Activated CD4-positive, alpha-beta T cell treated with anti-CD3 and anti-CD28 coated beads, Interleukin-2, amount 10 ng/mL, durations not matched to agents 24 days and 14 days (primary cell): ENCODE measurements at places on chromosomes 3 and 15. TPM values are rescaled to one million over a fixed set of nuclear protein-coding genes. Genes with fewer than 3 reads are reported as not detected.

ADGRG7 gene
- total RNA-seq = not detected in 2 replicates

LYSMD4 gene
- 6.4 and 6.6 TPM in 2 replicates for total RNA-seq

GRCh38 chr3:51332156-51332555 lies 52.9 kb upstream of the MANF start:
- no peak for DNase-seq

NOX5 gene
- not detected in 2 replicates for total RNA-seq

CALML4 gene
- 14.6 and 16.5 TPM in 2 replicates for total RNA-seq

DNA sequence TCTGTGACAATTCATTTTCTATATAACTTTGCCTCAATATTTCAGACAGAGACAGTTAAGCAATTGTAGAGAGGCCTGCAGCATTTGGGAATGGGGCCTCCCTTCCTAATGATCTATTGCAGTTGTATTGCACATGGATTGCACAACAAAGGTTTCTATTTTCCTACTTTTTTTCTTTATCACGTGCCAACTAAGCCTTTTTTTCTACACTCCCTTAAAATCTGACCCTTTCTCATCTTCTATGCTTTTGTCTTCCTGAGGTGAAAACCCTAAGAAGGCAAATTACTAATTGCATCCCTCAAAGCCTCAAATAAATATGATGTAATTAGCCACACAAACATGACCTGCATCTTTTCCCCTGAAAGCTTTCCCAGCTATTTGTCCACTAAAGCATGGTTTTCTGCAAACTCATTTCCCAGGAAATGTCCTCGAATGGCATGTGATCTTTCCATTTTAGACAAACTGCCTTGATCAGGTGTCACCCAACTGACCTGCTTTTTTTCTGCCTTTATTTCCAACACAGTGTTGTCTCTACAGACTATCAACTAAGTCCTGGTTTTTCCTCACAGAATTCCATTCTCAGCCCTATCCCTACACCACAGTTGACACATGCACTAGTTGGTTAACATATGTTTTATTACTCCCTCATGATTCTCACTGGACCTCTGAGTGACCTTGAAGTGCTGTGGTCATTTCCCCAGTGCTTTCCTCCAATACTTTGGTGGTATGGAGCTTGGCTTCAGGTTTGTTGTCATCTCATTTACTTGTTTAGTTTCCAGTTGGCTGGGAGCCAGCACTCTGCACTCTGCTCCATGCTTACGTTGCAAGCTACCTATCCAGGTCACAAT lies 31.9 kb upstream of the TSC22D2 start:
- no peak for DNase-seq

- DNase-seq = no peak
Measured at GRCh38 chr3:182342252-182342651, 451.1 kb upstream of the ATP11B start.
